Activated B cell treated with CpG ODN at 0.5 μM for 24 hours (primary cell): ENCODE measurements at places on chromosomes 12 and 14.

GRCh38 chr14:56650048-56650447 is 70.5 kb downstream of the TMEM260 start:
- no peak for DNase-seq

DNA sequence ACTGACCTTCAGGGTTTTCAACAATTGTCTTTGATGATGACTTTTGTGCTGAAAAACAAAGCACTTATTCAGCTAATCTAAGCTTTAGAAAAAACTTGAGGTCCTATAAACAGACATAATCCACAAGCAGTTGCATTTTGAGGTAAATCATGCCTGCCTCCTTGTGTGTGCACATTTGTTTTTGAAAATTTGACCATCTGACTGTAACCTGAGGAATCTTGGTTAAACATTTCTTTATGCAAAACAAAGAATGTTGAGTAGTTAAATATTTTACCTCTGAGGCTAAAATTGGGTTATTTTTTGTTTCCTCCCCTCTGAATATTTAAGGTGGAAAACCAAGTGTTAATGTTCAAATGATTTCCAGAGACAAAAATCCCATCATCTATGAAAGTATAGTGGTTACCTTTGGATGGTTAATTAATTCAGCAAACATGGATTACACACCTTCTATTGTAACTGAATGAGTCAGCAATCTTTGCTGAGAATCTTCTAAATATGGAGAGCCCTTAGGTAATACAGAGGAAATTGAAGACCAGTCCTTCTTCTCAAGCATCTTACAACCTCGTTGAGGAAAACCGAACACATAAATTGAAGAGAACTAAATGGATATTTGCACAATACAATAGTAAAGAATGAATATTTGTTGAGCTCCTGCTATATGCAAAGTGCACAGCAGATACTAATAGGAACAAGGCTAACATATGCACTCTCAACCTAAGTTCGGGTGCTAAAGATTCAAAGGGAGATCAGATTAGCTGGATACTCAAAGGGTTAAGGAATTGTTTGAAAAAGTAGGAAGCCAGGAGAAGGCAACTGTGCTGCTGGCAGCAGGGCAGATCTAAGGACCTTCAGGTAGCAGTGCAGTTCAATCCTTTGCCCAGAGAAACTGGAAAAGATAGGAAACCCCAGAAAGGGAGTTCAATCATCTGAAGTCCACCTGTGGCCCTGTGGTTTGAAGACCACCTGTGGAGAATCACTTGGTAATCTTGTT is 115.2 kb downstream of the BMP4 start:
- DNase-seq = no peak

DNA sequence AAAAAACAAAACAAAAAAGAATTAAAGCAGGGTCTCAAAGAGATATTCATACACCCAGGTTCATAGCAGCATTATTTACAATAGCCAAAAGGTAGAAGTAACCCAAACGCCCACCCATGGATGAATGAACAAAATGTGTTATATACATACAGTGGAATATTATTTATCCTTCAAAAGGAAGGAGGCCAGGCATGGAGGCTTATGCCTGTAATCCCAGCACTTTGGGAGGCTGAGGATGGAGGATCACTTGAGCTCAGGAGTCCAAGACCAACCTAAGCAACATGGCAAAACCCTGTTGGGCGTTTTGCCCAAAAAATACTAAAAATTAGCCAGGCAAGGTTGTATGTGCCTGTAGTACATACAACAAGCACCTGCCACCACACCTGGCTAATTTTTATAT is 4.6 kb downstream of the METTL3 start:
- no peak for DNase-seq

GRCh38 chr12:52398176-52398575 is 8.0 kb downstream of the KRT82 start:
- DNase-seq = no peak

DNA sequence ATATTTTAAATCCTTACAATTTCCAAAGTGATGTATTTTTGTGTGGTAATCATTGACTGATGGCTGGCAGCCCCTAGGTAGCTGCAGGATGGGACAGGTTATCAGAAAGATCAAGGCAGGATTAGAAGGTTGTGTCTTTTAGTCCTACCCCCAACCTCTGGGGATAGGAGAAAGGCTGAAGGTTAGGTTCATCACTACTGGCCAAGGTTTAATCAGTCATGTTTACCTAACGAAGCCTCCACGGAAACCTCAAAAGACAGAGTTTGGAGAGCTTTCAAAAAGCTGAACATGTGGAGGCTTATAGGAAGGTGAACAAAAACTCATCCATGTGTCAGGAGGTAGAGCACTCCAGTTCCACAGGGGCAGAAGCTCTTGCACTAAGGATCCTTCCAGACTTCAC is 77.5 kb upstream of the CD163 start:
- DNase-seq = no peak

DNA sequence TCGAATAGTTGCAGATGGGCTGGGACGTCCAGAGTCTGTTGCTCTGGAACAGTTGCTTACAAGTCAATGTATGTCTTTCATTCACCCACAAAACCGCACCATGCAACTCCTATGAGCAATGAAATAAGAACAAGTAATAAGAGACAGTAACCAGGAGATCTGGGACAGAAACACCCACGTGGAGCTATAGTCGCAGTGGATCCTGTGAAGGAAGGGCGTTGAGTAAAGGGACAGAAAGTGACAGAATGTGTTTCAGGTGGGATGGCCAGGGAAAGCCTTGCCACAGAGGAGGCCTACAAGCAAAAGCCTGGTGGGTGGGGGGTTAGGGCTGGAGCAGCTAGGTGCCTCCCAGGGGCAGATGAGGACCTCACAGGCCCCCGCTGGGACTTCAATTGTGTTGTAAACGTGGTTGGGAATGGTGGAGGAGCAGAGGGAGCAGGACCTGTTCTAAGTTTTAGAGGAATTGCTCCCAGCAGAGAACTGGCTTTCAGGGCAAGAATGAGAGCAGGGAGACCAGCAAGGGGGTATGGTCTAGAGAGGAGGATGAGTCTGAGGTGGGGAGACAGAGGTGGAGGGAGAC is 86.7 kb upstream of the FZD10 start:
- no peak for DNase-seq
